ENCODE measurements at places on chromosomes 3 and 15.

- no peak for DNase-seq
Measured at GRCh38 chr3:58032186-58032585, 24.0 kb downstream of the FLNB start.

- DNase-seq, result no peak
Measured at GRCh38 chr3:71132995-71133730, 450.4 kb downstream of the FOXP1 start.

- no peak for DNase-seq
Measured at GRCh38 chr15:65354835-65355172, 23.0 kb downstream of the IGDCC3 start.

DNA sequence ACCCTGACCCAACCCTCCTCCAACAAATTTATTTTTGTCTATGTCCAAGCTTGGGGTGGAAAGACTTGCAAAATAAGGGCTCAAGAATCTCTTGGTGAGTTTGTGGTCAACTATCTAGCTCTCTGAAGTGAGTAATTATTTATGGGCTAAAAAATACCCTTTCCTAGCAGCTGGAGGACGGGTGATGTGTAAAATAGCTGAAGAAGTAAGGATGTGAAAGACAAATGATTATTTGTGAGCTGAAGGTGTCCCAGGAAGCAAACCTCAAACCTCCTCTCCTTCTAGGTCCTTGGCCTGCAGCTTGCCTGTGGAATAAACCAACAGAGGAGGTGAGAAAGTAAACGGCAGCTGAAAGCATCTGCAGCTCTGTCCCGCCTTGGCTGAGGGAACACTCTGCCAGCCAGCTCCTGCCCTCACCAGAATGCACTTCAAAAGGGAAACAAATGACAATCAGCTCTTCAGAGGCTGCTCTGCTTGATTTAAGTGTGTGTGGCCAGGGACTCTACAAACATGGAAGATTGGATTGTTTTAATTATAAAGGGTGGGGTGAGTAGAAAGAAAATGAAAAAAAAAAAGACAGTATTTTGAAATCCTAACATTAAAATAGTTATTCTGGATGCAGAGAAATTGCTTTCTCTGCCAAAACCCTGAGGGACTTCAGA is 60.3 kb downstream of the TM4SF4 start:
- no peak for DNase-seq

- no peak for DNase-seq
Measured at GRCh38 chr3:9080163-9080562, 116.9 kb upstream of the RAD18 start.

- DNase-seq, result no peak
Measured at GRCh38 chr3:146594843-146595482, 10.2 kb downstream of the PLSCR5 start.

GRCh38 chr3:129435367-129435766 is 4.4 kb downstream of the MBD4 start:
- no peak for DNase-seq

GRCh38 chr3:115217292-115217677 is 70.2 kb upstream of the ZBTB20 start:
- DNase-seq, result no peak

- peak; percentile 58 for DNase-seq
Measured at GRCh38 chr3:109532257-109533216, 195.2 kb upstream of the DPPA4 start.

DNA sequence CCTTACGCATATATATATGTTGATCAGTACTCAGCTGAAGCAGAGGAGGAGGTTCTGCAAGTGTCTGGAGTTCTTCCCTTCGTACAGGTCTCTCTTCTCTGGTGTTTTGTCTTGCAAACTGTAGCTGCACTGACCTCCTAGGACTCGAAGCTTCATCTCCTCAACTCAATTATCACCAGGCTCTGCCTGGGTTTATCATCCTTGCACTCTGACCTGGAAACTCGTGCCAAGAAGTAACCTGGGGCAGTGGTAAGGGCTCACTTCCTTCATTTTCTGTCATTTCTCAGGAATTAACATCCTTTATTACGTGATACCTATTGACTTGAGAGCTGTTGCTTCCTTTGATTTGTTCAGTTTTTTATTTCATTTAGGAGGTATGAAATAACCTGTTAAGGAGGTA is 14.4 kb downstream of the REC114 start:
- DNase-seq, result no peak

GRCh38 chr15:89985111-89985510 is 16.0 kb upstream of the ZNF710 start:
- no peak for DNase-seq

DNA sequence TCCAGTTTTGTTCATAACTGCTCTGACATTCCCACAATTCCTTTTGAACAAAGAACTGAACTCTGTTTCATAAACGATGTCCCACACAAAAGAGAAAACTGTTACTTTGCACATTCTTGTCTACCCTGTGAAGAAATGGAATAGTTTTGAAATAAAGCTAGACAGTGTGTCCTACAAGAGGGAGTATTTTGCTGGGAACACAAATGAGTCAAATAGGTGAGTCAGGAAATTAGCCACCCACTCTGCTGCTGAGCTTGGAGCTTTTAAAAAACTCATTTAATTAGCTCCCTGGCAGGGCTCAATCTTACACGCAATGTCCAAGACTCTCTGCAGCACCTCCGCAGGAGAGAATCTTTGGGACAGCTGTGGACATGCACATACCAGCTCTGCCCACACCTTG is 193.4 kb downstream of the SLC9A9 start:
- DNase-seq, result no peak

- no peak for DNase-seq
Measured at GRCh38 chr3:87495938-87496337, 219.6 kb upstream of the POU1F1 start.

- no peak for DNase-seq
Measured at GRCh38 chr15:96115642-96116041, 214.9 kb upstream of the NR2F2 start.

- no peak for DNase-seq
Measured at GRCh38 chr3:42195879-42196330, 70.1 kb downstream of the CCK start.

DNA sequence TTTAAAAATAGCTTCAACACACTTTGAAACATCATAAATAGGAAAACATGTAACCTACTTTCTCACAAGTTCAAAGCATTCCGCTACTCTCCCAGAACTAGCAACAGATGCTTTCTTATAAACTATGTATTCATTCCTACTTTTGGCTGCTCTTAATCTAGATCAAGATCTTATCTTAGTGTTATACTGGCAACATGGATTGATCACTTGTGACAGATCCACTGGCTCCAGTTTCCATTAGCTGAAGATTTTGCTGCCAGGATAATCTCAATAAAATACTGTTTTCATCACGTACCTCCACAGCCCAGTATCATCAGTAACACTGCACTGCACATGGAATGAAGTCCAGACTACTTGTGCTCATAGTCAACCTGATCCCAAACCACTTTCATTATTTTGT is 491.7 kb upstream of the AGTR1 start:
- no peak for DNase-seq

DNA sequence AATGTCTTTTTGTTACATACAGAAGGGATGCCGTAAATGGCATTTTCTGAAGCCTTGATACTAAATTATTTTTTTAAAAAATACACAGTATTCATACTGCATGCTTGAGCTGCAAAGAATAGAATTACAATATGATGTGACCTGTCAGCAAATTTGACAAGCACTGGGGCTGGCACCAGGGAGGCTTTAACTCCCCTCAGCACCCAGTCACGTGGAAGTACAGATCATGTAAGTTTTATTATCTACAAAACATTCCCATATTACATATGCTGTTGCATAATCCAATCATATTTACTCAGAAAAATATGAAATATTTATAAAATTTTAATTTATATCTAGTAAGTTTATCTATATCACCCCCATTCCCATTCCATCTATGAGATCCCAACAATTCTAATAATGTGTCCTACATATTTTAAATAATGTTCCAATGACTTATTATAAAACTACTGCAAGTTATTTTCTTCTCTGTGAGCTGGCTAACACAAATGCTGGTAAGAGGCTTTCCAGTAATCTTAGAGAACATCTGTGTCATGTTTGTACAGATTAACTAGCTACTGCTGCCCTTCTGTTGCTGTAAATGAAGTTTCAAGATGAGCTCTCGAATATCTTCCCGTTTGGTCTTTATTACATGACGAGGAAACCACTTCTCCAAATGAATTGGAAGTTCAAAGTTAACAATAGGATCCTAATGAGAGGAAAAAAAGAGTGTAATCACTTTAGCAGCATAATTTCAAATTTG is 5.2 kb upstream of the IMPG2 start:
- no peak for DNase-seq

- DNase-seq, result no peak
Measured at GRCh38 chr3:105473521-105474223, 107.0 kb downstream of the ALCAM start.

- DNase-seq, result no peak
Measured at GRCh38 chr3:154931484-154931883, 148.6 kb upstream of the MME start.

DNA sequence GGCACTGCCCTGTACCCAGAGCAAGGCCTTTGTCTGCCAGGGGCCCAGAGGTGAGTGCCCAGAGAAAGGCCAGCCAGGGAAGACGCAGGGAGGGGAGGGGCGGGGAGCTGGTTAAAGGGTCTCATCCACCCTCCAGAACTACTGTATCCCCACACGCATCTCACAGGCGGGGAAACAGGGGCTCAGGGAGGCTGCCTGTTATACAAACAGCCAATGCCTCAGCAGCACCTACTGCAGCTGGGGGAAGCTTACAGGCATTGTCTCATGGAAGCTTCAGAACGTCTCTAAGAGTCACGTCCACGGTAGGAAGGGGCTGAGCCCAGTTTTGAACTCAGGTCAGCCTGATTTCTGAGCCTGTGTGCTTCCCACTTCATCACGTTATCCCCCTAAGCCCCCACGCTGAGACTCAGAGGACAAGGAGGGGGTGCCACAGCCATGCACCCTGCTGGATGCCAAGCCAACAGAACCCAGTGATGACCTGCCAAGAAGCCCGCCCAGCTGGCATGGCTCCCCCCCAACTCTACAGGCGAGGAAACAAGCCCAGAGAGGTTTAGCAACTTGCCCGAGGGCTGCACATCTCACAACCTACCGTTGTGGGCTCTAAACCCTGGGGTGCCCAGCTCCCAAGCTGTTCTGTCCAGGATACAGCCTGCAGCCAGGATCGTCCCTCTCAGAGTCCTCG is 54.5 kb downstream of the IQSEC1 start:
- no peak for DNase-seq

GRCh38 chr3:20047976-20048883 is 8.0 kb downstream of the KAT2B start:
- no peak for DNase-seq

- DNase-seq, result no peak
Measured at GRCh38 chr3:94787066-94787465, 724.2 kb downstream of the NSUN3 start.

- no peak for DNase-seq
Measured at GRCh38 chr3:43540624-43541023, 81.2 kb downstream of the ANO10 start.

GRCh38 chr3:14151471-14152083 is 26.7 kb downstream of the TMEM43 start:
- no peak for DNase-seq

- no peak for DNase-seq
Measured at GRCh38 chr15:85839643-85840042, 44.9 kb upstream of the KLHL25 start.

- no peak for DNase-seq
Measured at GRCh38 chr3:148901987-148902791, 37.1 kb downstream of the CPA3 start.
